Activated CD8-positive, alpha-beta memory T cell treated with anti-CD3 and anti-CD28 coated beads, Interleukin-2, amount 10 ng/mL, durations not matched to agents 7 days and 5 days (primary cell): ENCODE measurements at places on chromosomes 5 and 9. TPM values are rescaled to one million over a fixed set of nuclear protein-coding genes. Genes with fewer than 3 reads are reported as not detected.

DNA sequence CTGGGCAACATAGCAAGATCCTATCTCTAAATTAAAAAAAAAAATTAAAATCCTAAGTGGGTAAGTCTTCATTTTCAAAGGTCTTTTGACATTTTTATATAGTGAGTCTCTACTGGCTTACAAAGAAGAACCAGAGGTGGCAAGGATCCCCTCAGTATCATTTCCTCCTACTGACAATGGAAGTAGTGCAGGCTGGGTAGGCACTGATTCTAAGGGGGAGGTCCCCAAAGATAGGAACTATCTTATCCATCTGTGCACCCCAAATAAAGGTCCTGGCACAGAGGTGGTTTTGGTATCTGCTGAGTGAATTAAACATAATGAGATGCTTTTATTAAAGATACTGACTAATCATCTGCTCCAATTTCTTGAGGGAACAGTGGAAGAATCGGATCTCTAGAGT, 4.2 kb downstream of the FAM193B start:
- no peak for DNase-seq

ACER2 gene
- 1.9 TPM for total RNA-seq

DNA sequence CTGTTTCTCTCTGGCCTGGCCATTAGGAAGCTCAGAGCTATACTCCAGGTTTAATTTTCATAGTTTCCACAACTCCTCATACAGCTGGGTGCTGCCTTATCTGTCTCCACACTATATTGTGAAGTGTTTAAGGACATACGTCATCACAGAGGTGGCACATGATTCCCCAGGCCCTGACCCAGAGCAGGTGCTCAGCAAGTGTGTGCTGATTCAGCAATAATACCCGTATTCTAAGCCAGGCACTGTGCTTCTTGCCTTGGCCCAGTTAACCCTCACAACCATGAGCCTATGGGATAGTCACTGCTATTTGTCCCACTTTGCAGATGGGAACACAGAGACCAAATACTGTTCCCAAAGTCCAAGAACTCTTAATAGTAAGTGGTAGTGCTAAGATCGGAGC, 93.5 kb upstream of the SMIM23 start:
- no peak for DNase-seq

- DNase-seq = no peak
Observed at GRCh38 chr5:119789406-119790117, 160.2 kb downstream of the FAM170A start.

GRCh38 chr9:106576232-106576760, 286.7 kb upstream of the ZNF462 start:
- no peak for DNase-seq

ARSI gene
- total RNA-seq = not detected

GRCh38 chr9:96884443-96884842, 30.1 kb upstream of the ZNF782 start:
- DNase-seq = no peak

- DNase-seq = no peak
Observed at GRCh38 chr5:134994560-134995156, 27.0 kb downstream of the CATSPER3 start.

DNA sequence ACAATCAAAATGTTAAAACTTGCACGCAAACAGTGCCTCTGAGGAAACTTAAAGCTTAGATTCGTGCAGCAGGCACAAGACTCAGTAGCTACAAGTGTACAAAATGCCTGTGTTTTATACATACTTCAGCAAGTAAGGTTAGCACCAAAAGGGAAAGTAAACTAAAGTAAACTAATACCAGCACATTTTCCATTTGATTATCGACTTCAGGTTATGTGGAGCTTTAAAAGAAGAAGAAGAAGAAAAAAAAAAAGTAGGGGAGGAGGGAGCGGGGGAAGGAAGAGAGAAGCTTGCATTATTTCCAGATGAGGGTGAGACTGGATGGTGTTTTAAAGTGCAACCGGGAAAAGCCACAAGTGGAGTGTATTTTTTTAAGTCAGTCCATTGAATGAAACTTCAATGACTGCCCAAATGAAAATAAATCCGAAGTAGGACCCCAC, 596 bp upstream of the ADAMTS6 start:
- DNase-seq = no peak

GRCh38 chr5:15026944-15027343, 155.4 kb upstream of the ANKH start:
- no peak for DNase-seq

- DNase-seq = peak; percentile 79
Observed at GRCh38 chr9:133421615-133422542, at the start of gene ADAMTS13. Gene ADAMTS13, plus strand, starts transcription at chr9:133422367. Its CDS starts 77 bp downstream, at chr9:133422444.

IL33 gene
- total RNA-seq = not detected

- no peak for DNase-seq
Observed at GRCh38 chr9:32306006-32306405, 78.4 kb upstream of the ACO1 start.

TMEM203 gene
- total RNA-seq = 36.9 TPM

GRCh38 chr9:3569529-3569928, 43.7 kb upstream of the RFX3 start:
- DNase-seq = no peak

GRCh38 chr9:99827244-99827643, 5.6 kb downstream of the NR4A3 start:
- no peak for DNase-seq

DNA sequence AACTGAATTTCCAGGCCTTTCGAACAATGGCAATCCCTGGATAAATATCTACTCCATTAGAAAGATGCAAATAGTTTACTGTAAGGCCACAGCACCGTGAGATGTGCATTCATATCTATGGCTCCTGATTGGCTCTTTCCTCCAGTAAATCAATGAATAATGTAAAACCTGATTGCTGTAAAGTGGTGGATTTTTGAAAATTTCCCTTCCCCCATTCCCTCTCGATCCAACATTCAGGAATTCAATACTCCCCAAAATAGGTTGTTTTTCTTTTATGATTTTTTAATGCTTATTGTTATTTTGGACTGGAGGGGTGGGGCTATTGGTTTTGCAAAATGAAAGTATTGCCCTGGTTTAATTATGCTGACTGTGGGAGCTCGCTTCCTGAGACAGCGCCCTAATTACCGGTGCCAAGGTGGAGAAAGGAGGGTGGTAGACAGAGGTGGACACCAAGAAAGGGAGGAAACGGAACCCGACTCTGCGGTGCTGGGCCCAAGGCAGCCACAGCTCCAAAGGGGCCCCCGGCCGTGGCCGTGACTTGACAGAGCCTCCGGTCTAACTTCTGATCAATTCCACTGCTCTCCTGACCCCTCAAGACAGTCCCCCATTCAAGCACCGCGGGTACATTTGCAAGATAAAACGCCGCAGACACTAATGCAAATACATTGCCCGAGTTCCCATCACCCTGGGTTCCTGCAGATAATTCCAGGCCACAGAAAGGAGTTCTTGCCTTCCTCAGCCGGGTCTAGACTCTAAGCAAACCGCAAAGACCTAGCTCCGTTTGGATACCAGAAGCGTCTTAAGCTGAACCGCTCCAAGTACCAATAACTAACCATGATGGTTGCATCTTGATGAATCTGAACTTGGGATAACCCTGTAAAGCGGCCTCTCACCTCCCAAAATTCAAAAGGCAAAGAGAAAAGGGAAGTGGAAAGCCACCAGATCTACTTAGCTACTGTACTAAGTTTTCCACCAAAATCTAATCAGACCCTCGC, 211.2 kb downstream of the MEF2C start:
- DNase-seq = no peak

- DNase-seq = no peak
Observed at GRCh38 chr9:34862043-34862442, 96.0 kb upstream of the PHF24 start.

DNA sequence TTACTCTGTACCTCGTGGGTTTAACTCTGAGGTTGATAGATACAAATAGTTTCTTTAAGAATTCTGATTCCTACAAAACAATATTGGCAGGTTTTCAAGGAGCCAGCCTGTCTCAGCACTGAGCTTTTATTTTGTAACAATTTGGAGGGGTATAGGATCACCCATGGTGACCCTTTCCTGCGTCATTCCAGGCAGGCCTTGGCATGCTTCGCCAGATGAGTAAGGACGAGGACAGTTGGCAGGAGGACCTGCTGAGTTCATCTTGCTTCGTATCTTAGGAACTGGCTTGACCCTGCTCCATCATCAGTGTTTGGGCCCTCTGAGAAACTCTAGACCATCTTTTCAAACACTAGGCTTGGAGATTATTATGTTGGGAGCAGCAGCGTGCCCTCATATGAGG, 17.9 kb downstream of the ZNF462 start:
- DNase-seq = no peak

AK1 gene
- 33.6 TPM for total RNA-seq

- no peak for DNase-seq
Observed at GRCh38 chr9:130321539-130321938, 56.0 kb downstream of the HMCN2 start.

- no peak for DNase-seq
Observed at GRCh38 chr9:133709015-133709611, 29.0 kb downstream of the SARDH start.

DNA sequence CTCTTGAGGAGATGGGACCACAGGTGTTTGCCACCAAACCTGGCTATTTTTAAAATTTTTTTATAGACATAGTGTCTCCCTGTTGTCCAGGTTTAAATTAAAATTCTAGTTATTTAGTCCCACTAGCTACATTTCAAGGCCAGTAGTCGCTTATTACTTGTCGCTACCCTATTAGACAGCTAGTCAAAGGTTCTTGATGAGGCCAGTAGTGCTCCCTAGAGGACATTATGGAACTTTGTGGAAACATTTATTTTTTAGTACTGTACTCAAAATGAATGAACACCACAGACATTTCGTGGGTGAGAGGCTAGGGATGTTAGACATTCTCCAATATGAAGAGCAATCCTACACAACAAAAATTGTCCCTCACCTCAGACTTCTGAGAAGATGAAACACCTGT, 14.4 kb upstream of the GRXCR2 start:
- DNase-seq = no peak

- no peak for DNase-seq
Observed at GRCh38 chr5:14476786-14477435, 104.7 kb upstream of the OTULINL start.

DNA sequence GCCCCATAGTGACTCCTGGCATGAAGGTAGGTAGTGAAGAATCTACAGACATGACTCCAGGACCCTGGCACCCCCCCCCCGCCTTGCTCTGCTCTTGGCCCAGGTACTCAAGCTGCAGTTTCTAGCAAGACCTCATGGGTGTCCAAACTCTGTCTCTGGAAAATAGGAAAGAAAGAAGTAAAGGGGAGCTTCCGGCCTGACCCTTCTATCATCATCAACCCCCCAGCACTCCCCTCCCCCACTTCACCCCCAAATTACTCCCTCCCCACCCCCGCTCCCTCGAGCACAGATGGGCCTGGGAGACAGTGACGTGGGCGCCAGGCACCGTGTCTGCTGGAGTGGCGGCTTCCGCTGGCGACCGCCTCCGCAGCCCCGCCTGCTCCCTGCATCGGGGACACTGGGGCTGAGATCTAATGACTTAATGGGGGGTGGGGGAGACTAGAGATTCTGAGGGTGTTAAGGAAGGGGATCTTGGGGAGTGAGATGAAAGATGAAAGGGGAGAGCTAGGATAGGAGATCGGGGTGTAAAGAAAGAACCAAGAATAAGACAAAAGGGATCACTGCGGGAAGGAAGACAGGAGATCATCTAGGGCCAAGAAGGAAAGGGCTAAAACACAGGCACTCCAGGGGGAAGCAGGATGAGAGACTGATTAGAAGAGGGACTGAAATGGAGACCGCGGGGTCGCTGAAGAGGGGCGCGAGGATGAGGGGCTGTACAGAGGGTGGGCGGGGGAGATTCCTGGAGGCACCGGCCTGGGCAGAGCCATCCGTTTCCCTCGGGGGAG, 1.1 kb upstream of the DNAJB5 start:
- DNase-seq = peak; percentile 74

HTR1A gene
- total RNA-seq = not detected

IFNA21 gene
- total RNA-seq = not detected

- DNase-seq = no peak
Observed at GRCh38 chr5:131649161-131649560, 14.1 kb upstream of the RAPGEF6 start.

GRCh38 chr9:122070728-122071515, 22.2 kb downstream of the TTLL11 start:
- DNase-seq = no peak

GRCh38 chr5:119347991-119348390, 7.8 kb upstream of the TNFAIP8 start:
- DNase-seq = no peak

DNA sequence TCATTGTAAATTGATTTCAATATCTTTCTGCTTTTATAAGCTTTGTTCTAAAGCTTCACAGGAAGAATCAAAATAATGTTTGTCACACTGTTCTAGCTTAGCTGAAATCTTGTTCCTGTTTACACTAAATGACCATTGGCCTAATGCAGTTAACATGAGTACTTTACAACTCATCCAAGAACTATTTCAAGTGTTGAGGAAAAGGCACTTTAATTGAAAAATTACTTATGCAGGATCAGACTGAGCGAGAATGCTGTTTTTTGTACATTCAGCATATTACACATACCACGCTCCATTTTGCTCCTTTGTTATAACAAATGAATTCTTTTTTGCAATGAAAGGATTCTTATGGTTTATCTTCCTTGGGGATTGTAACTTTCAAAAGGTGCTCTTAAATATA, 22.4 kb upstream of the SMIM15 start:
- no peak for DNase-seq

HTR4 gene
- total RNA-seq = not detected

DNA sequence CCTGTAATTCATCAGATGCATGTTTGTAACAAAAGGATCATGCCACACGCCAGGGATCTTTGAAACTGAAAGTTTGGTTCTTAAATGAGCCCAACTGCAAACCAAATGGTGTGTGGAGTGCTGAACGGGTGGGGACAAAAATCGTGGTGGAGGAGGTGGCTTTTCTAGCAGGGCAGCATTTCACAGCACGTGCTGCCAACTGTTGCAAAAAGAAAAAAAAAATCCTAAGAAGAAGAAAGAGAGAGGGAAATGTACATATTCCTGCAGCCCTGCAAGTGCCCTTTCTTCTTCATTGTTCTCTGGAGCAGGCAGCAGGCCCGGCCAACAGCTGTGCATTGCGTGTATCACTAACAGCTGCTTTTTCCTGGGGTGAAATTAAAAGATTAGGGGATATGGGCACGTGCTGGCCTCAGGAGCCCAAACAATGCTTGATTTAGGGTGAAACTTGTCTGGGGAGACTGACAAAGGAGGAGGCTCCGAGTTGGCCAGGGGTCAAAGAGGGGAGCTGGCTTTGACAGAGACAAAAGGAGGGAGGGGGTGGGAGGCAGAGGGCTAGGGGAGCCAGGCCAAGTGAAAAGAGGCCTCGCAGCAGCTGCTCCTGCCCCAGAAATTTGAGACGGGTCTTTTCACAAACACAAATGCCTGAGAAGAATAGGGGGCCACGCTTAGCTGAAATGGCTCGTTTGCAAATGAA, 73.0 kb downstream of the GADD45G start:
- no peak for DNase-seq
